Spleen (tissue), 13 donors: ENCODE measurements at places on chromosomes 5 and 9. TPM values are rescaled to one million over a fixed set of nuclear protein-coding genes. Genes with fewer than 3 reads are reported as not detected.

The DBN1 gene
- total RNA-seq = 19.9 TPM

The C1QTNF3 gene
- total RNA-seq = 5.8 TPM

DNA sequence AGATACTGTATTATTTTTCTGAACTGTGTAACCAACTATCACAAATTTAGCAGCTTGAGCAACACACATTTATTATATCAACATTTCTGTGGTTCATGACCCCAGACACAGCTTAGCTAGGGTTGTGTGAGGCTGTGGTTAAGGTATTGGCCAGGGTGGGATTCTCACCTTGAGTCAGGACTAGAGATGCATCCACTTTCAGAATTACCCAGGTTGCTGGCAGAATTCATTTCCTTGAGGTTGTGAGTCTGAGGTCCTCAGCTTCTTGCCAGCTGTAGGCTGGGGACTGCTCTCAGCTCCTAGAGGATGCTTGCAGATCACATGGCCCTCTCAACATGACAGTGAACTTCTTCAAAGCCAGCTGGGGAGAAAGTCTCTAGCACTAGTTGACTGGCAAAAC, 122.5 kb upstream of the RASGRF2 start:
- DNase-seq = no peak

The CLIC3 gene
- 3.5 TPM for total RNA-seq

DNA sequence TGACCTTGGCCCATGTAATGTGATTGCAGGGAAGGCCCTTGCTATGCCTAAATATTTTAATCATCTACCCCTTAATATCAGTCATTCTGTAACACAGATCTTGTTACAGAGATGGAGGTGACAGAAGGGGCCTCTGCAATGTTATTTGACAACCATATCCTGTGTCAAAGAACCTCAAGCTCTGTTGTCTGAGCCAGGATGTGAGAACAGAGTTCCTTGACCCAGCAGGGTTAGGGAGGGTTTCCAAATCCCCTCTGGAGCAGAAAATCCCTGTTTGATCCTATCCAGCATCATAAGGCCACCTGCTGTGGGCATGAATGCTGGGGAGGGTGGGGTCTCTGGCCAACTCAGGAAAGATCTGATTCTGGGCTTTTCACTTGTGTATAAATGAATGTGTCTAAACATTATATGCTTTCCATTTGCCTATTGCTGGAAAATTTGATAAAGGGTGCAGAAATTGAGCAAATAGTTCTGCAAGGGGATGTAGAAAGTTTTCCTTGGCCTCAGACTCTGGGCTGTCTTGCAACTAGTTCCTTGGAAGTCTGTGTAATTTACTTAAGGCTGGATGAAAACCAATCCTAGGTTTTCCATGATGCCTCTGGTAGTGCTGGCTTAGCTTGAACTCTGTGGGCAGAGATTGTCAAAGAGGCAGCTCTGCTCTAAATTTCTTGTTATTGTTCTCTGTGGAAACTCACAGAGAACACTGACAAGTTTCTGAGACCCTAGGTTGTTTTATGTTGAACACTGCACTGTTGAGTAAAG, 71.0 kb downstream of the PGM5 start:
- DNase-seq = no peak

- DNase-seq = peak; percentile 89
Measured at GRCh38 chr9:98315551-98316060, 60.2 kb upstream of the TBC1D2 start.

DNA sequence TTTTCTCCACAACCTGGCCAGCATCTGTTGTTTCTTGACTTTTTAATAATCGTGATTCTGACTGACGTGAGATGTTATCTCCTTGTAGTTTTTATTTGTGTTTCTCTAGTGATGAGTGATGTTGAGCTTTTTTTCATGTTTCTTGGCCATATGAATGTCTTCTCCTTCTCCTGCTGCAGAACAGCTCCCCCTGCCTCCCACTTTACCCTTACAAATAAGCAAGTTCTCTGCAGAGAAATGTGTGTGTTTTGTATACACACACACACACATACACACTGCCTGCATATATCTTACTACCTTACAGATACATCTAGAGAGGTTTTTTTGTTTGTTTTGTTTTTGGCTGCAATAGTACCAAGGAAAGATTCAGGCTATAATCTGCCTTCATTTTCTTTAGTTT, 88.7 kb upstream of the PHF24 start:
- no peak for DNase-seq

- no peak for DNase-seq
Measured at GRCh38 chr5:1134478-1134877, 22.6 kb upstream of the SLC12A7 start.

The SEC61B gene
- 86.9 TPM for total RNA-seq

DNA sequence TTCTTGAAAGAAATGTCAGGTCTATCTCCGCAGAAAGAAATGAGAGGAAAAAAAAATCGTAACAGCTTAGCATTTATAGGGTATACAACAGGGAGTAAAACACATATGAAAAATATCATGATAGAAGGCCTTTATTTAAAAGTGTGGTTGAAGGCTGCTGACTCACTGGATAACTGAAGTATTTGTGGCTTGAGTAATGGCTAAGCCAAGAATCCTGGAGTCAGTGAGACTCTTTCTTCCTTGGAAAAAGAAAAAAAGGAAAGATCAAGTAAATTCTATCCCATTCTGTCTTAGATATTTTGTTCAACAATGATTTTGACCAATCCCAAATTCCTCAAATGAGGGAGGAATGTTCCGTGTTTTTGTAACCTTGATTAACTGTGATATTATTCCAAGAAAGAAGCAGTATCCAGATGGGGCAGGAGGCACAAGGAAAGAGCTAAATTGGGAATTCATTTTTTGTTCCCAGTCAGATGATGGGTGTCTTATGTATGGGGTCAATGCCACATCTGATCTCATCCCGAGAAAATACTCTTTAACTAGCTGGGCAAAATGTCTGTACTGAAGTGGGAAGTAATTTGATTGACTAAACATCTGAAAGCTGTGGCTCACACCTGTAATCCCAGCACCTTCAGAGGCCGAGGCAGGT, 64.3 kb upstream of the MYO10 start:
- DNase-seq = no peak

The ELOVL7 gene
- 1.7 TPM for total RNA-seq

The FCN1 gene
- total RNA-seq = 77.5 TPM

DNA sequence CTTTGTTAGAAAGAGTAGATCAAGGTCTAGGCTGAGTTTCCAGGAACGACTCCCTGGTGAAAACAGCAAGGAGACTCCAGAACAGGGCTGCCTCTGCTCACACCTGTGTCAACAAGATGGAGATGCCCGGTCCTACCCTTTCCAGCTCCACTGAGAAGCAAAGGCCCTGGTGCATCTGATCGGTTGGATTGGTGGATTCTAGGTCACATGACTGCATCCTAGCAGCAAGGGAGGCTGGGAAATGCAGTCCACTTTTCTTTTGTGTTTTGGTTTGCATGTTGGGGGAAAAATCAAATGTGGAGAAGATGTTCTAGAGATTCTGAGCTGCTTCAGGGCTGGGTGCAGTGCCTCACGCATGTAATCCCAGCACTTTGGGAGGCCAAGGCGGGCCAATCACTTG, 82.0 kb upstream of the TRIO start:
- no peak for DNase-seq

DNA sequence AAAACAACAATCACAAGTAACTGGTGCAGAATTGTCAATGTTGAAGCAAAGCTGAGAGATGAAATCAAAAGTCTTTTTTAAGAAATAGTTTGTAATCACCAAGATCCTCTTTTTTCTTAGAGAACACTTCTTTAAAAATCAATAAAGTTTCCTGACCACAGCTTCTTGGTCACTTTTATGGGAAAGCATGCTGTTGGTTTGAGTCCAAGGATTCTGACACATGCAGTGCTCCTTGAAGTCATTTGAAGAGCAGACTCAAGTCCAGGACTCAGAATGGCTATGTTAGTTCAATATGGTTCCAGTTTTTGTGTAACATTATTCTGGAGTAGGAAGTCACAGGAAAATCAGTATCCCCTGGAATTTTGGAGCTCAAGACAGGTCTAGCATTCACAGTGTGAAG, 480.6 kb downstream of the NR2F1-AS1 start:
- no peak for DNase-seq

- DNase-seq = no peak
Measured at GRCh38 chr9:127654619-127655018, 42.5 kb downstream of the STXBP1 start.

- DNase-seq = no peak
Measured at GRCh38 chr5:159874263-159874662, 42.0 kb upstream of the ADRA1B start.

The CCDC192 gene
- total RNA-seq = not detected

DNA sequence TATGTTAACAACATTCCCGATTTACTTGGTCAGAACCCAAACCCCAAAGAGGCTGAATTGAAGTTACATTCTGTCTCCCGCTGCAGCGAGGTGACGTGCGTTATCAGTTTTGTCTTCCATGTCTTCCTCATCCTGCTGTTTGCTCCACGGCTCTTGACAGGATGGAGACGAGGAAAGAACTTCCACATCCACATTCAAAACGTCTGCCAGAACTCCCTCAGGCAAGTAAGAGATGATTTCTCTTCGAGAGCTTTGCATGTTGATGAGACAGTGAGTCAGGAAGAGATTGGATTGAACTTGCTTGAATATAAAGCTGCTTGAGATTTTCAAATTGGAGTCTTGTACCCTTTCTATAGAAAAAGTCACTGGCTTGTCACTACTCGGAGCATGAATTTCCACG, 242.6 kb downstream of the AUH start:
- DNase-seq = no peak

GRCh38 chr5:151214614-151215545, 9.0 kb downstream of the CCDC69 start:
- peak; percentile 94 for DNase-seq

DNA sequence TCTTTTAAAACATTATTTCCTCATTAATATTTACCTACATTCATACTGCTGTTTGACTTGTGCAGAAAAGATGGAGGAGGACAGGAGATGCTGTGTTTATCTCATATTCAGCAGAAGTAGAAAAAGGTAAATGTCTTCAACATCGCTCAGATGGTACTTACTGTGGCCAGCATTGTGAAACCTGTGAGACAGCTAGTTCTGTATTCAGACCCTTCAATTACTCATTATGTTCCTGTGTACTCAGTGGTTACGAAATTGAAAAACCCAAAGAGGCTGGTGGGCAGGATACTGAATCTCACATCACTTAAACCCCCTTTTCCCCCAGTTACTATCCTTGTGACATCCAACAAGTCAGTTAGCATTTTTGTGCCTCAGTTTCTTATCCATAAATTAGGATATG, 216.0 kb downstream of the KDM4C start:
- DNase-seq = no peak

- no peak for DNase-seq
Measured at GRCh38 chr9:122832194-122832593, 3.8 kb upstream of the PDCL start.

DNA sequence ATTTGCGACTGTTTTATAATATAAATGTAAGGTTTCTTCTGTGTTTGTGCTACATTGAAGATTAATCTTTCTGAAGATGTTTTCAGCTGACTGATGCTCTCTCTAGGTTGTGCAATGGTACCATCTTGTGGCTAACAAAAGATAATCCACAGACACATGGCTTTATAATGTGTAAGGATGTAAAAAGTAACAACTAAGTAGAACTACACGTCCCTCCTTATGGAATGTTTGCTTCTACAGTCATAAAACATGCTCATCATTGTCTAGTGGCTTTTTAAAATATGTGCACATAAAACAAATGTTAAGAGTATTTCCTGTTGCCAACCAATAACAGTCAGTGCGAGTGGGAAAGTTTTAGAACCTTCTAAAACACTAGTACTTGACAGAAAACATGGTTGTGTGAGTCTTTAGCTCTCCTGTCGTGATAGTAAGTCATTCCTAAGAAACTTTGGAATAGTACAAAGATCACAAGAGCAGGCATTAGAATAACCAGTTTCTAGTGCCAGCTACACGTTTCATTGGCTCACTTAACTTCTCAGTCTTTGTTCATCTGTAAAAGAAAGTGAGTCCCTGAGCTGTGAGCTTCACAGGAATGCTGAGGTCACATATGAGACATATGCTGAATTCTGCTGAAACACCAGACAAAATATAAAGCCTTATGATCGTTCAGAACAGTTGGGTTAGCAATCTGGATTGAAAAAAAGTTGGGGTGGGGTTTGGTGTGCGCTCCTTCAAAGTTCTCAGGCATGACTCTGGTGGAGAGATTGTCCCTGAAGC, 75.7 kb upstream of the GLIS3 start:
- DNase-seq = no peak

GRCh38 chr9:1055166-1055565, 5.0 kb downstream of the DMRT2 start:
- no peak for DNase-seq

The PKD2L2 gene
- total RNA-seq = not detected
